Frontal cortex (tissue), 4 donors: ENCODE measurements at places on chromosomes 16 and 17. TPM values are rescaled to one million over a fixed set of nuclear protein-coding genes. Genes with fewer than 3 reads are reported as not detected.

FBXW10B gene
- 0.82 TPM for total RNA-seq

GPRC5C gene
- total RNA-seq: 5.3 TPM

ZFP3 gene
- total RNA-seq: 9.4 TPM

TNFSF13 gene
- total RNA-seq: 1.2 TPM

EFNB3 gene
- 17.5 TPM for total RNA-seq

C17orf50 gene
- total RNA-seq: 0.41 TPM

DEXI gene
- total RNA-seq: 8.2 TPM

SDR42E1 gene
- 0.41 TPM for total RNA-seq

NACA2 gene
- total RNA-seq: not detected

KRTAP1-1 gene
- not detected for total RNA-seq
